Kidney tubule cell (primary cell): ENCODE measurements at places on chromosomes 3 and 15.
A peak's percentile ranks its signal among the peaks of the same experiment; 100 is the strongest.

- no peak for DNase-seq
These were observed 5.6 kb downstream of the EIF3J start for GRCh38 chr15:44542596-44542995.

GRCh38 chr3:134665243-134665642 is 14.4 kb upstream of the KY start:
- no peak for DNase-seq

DNA sequence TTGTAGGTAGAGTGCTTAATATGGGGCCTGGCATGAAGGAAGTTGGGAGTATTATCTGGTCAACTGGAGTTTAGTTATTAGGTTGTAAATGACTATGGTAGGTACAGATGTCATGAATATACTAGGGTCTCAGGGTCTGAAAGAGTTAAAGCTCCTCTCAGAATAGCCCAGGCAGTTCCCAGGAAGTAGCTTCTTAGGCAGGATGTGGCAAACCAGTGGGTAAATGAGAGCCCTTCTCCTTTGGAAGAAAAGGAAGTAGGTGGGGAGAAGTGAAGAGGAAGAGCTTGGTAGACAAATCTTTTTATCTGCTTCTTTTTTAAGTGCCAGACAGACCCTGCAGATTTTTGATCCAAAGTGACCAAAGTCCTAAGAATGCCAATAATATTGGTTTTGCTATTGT is 24.5 kb downstream of the MAP2K1 start:
- DNase-seq = peak; percentile 33

GRCh38 chr15:51075826-51076523 is 18.7 kb downstream of the TNFAIP8L3 start:
- DNase-seq = no peak

DNA sequence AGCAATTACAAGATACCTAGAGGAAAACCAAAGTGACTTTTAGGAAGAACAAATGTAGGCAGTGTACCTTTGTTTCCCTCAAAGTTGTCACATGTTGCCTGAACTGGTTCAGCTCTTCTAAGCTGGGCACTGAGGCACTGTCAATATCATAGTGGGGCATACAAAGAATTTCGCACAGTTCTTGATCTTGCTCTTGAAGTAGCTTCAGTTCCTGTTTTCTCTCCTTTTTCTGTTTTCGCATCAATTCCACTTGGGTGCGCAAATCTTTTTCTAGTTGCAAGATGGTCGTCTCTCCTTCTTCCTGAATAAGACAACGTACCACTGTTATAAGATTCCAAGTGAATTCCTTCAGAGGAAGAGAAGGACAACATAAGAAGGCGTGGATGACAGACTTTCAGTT is 12.7 kb downstream of the PRC1 start:
- no peak for DNase-seq

GRCh38 chr3:110878692-110879091 is 192.9 kb upstream of the NECTIN3 start:
- no peak for DNase-seq

GRCh38 chr15:52291204-52291603 is 4.4 kb downstream of the MYO5C start:
- no peak for DNase-seq

GRCh38 chr3:127455541-127456450 is 134.7 kb downstream of the TPRA1 start:
- DNase-seq = peak; percentile 80

- DNase-seq = no peak
These were observed 346.8 kb downstream of the EPHA6 start for GRCh38 chr3:97161169-97161568.

GRCh38 chr15:70775160-70775559 is 11.8 kb upstream of the UACA start:
- DNase-seq = peak; percentile 79

- DNase-seq = no peak
These were observed 16.8 kb downstream of the HEMK1 start for GRCh38 chr3:50585919-50586762.

- peak; percentile 23 for DNase-seq
These were observed 109.4 kb upstream of the AGTR1 start for GRCh38 chr3:148588291-148588690.

DNA sequence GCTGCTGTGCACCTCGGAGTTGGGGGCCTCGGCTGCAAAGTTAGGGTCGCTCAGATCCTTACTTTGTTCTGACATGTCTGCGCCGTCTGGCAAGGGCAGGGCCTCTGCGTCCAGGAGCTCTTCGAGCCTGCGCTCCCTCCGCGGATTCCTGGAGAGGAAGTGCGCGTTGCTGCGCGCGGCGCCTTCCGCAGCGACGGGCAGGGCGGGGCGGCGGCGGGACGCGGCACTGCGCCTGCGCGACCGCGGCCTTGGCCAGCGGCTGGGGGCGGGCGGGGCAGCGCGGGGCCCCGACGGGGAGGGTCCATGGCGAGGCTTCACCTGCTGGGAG is at the start of gene NDN:
TSS of gene NDN (minus strand) at position 163 of the 328 bp plus-strand sequence. CDS start at position 75, 88 bp downstream.
- peak; percentile 57 for DNase-seq

DNA sequence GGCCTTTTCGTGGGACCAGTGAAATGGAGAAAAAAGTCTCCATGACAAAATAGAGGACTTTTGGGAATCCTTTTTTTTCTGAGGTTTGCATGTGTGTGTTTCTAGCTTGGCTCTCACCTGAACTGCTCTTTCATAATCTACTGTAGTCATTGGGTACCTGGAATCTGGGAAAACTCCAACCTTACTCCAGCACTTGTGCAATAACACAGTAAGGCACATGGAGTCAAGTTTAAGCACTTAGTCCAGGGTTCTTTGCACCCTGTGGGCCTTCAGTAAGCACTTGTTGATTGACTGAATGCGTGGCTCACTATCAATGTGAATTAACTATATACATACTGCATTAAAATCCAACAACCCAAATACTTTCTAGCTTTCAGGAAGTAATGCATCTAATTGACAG is 299.5 kb downstream of the ZBTB20 start:
- DNase-seq = no peak

DNA sequence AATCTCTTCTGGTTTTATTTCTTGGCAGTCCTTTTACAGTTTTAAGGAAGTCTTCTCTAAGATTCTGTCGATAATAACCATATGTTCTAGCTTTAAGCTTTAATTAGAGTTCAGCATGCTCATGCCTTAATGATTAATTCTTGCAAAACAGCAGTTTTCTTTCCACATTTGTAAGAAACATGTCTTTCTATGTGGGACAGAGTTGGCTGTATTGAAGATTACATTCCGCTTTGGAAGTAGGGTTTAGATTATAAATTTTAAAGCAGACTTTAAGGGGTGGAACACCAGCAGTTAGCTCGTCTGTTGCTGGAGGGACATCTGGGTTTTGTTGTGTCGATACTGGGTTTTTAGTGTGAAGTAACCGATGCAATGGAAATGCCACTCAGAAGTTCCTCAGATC is 35.3 kb downstream of the SQOR start:
- no peak for DNase-seq

GRCh38 chr3:134035836-134036235 is 6.1 kb upstream of the SLCO2A1 start:
- no peak for DNase-seq

- DNase-seq = peak; percentile 45
These were observed 1.5 kb downstream of the C2CD4A start for GRCh38 chr15:62068071-62068809.

DNA sequence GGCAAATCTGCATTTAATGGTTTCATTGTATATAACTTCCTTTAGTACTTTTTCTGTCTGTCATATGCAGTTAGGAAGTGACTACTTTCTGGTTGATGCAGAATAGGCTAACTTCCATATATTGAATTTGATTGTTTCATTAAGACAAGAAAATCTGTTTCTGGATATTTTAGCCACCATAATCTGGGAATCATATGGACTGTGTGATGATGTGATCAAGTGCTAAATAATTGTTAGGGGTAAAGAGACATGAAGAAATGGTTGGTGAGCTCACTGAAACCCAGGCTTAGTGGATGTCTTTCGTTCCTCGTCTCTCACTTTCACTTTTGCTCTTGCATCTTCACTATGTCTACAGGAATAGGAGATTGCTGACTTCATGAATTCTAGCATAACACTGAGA is 3.5 kb upstream of the MNS1 start:
- DNase-seq = peak; percentile 61

- DNase-seq = no peak
These were observed 35.0 kb downstream of the RHCG start for GRCh38 chr15:89461386-89461785.
